ENCODE measurements at places on chromosomes 6 and 20.

GRCh38 chr6:160102956-160103824 lies 18.4 kb upstream of the SLC22A1 start:
- DNase-seq, result peak; percentile 35

DNA sequence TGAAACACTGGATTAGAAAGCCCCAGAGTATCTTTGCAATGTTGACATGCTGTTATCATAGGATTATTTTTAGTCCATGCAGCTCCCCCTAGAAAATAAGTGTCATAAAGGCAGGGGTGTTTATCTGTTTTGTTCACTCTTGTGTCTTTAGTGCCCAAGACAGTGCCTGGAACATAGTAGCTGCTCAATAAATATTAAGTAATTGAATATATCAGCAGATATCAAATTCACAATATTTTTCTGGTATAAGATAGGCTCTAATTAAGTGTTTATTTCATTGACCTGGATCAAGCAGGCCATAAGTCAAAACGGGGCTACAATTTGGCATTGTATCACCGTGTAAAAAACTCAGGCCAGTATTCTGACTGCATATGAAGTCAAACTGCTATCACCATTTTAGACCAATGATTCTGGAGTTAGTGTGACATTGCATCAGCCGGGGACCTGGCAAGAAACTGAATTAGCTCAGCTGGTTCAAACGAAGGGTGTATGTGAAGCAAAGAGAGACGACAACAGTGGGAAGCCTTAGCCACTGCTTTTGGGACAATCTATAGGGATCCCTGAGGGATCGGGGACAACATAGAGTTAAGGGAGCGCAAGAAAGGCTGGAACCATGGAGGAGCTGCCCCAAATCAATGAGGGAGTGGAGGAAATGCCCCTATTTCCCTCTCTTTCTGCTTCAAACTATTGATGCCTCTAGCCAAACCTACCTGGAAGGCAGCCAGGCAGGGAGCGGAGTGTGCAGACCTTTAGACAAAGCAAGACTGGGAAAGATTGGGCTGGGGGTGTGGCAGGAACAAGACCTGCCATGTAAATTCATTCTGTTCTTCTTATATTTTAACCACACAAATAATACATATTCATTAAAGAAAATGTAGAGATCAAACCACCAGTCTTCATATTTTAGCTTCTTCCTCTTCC lies 112.2 kb downstream of the PLEKHG1 start:
- no peak for DNase-seq

- no peak for DNase-seq
Observed at GRCh38 chr6:56345376-56345995, 98.1 kb upstream of the COL21A1 start.

GRCh38 chr6:5684320-5685053 lies 322.2 kb downstream of the NRN1 start:
- DNase-seq, result no peak

GRCh38 chr20:46827718-46828458 lies 66.8 kb upstream of the EYA2 start:
- DNase-seq, result no peak

- DNase-seq, result no peak
Observed at GRCh38 chr6:154360476-154360875, 3.9 kb upstream of the IPCEF1 start.

DNA sequence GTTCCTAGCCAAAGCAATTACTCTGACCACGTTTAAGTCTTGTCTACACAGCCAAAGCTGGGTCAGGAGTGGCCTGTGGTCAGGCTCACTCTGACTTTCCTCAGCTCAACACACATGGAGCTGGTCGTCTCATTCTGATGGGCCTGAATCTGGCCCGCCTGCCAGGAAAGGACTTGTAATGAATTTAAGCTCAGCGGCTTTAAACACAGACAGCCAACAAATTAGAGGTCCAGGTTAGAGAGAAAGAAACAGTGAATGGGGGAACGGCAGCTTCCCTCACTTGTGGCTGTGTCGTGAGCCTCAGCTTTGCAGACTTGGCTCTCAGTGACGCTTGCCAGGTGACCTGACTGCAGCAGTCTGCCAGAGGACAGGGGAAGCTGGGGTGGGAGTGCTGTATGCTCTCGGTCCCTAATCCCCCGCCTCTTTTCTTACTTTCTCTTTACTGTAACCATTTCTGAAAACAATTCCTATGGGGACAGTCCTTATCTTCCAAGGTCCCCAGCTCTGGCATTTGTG lies 121.9 kb upstream of the AGPAT4 start:
- DNase-seq, result no peak

GRCh38 chr6:43367245-43367984 lies 2.0 kb downstream of the ZNF318 start:
- DNase-seq, result no peak

DNA sequence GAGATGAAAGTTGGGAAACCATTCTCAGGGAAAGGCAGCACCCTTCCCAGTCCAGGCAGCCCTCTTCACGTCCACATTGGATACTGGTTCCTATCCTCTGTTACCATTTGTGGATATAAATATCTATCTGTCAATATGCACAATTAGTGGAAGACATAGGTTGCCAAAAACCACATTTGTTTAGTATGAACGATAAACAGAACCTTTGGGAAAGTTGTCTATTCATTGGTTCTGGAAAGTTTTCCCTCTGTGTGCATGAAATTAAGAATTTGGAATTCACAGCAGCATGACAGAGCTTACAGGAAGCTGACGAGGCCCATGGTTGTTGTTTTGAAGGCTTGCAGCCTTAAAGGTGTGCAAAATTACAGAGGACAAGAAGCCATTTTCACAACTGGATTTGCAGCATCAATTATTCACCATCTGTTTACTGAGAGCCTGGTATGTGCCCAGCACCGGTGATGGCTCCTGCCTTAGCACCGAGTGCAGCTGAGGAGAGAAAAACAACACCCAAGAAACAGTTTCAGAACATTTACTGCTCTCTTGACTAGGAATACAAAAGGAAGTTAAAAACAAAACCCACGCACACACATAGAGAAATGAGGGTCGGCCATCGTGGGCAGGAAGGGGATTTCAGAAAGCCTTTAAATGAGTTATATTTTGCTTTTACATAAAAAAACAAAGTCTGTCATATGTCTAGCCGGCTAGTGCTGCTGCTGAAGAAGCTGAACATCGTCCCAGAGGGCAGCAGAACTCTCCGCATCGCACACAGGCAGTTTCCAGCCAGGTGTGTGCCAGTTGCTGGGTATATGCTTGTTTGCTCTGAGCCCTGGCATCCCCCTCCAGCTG lies 319.6 kb downstream of the FARS2 start:
- no peak for DNase-seq

GRCh38 chr6:77880501-77880900 lies 227.7 kb downstream of the MEI4 start:
- no peak for DNase-seq

DNA sequence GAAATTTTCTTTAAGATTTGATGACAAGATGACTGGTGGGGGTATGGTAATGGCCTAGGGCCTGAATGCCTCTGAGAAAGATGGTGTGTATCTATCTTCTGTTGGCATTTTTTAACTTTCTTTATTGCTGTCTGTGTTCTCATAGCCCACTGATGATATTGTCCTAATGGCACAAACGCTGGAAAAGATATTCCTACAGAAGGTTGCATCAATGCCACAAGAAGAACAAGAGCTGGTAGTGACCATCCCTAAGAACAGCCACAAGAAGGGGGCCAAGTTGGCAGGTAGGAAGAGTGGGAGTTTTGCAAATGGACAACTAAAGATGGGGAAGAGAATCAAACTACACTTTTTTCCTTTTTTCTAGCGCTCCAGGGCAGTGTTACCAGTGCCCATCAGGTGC lies 7.5 kb downstream of the BRD2 start:
- no peak for DNase-seq

- no peak for DNase-seq
Observed at GRCh38 chr20:15278041-15278440, 940.6 kb upstream of the FLRT3 start.

DNA sequence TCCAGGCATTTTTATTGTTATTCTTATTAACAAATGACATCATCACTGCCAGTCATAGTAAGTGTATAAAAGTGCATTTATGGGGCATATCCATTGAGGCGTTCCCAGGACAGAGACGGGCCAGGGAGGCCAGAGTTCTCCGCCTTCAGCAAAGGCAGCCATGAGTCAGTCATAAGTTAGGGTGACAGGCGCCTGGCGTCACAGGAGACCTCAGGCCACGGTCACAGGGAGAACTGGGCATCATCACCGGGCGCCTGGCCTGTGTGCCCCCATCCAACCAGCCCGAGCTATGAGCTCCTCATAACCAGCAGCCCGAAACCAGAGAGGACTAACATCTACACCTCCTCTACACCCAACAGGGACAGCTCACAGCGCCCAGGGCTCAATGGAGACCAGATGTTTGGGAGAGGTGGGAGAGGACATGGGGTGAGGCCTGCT lies 259.2 kb downstream of the DLL1 start:
- DNase-seq, result no peak

DNA sequence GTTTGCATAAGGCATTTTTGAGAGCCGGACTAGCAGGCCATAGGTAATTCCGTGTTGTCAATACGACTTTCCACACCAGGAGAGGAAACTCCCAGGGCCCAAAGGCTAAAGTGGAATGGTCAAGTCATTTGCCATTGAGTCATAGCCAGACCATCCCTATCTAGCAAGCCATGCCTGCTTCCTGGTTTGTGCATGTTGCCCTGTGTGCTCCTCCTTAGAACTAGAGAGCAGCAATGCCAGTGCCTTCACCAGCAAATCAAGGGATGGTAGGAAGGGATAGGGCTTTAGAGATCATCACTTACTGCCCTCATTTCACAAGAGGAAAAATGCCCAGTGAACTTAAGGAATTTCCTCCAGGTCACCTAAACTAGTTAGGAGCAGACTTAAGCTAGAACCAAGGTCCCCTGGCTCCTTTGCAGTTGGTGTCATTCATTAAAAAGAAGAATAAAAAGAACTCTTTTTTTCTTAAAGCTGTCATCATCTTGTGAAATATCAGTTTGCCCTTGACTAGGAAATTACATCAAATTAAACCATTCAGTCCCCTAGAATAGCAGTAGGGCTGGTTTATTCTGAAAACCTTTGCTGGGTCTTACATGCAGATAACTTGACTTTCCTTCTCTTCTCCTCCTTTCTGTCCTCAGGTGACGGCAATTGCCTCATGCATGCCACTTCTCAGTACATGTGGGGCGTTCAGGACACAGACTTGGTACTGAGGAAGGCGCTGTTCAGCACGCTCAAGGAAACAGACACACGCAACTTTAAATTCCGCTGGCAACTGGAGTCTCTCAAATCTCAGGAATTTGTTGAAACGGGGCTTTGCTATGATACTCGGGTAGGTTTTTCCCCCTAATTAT lies 7.4 kb downstream of the TNFAIP3 start:
- DNase-seq, result no peak

All from posterior cingulate gyrus (tissue), 11 donors.